Activated CD4-positive, alpha-beta T cell treated with anti-CD3 and anti-CD28 coated beads, Interleukin-2, amount 50 U/mL, for 48 hours (primary cell): ENCODE measurements at places on chromosomes 16 and 17.

DNA sequence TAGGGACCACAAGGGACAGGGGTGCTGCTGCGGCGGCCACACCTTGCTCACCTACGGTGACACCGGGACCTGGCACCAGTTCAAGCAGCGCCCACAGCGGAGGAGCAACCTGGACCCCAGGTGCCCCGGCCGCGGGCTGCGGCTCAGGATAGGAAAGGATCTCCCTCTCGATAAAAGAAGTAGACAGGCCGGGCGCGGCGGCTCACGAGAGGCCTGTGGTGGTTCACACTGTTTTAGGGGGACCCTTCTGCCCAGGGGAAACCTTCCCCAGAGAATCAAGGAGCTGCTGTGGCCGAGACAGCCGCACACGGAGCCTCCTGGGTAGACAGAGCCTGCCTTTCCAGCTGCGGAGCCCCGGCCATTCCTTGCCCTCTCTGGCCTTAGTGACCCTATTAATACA, 17.9 kb upstream of the ATP2A3 start:
- DNase-seq: no peak

GRCh38 chr16:79150151-79150550, 450.4 kb downstream of the MAF start:
- DNase-seq: no peak

- DNase-seq: no peak
Measured at GRCh38 chr17:77720946-77721845, 237.3 kb upstream of the TNRC6C start.

DNA sequence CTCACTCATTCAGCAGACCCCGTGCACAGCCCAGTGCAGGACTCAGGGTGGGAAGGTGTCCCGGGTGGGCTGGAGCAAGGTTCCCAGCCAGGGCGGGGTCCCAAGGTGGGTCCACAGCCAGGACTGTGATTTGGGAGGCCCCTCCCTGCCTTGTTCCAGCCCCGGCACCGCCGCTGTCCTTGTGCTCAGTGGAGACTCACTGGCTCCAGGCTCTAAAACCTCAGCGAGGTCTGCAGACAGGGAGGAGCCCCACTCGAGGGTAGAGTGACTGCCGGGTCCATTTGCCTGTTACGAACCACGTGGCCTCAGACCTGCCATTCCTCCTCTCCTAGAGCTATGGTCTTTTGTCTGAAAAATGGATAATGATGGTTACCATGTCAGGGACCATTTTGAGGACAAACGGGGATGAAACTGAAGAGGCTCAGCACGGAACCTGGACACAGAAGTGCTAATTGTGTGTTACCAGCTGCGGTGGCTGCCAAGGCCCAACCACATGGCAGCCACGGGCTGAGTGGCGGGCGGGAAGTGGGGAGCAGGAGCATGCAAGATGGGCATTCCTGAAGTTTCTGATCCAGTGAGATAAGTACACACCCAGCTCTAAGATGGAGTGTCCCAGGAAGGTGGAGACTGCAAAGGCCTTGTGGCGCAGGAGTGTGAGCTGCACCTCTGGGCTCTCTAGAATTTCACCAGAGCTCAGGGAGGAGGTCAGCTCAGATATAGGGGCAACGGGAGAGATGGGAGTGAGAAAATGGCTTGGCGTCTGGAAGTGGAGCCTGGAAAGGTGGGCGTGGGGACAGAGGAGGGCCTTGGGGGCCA, 317.6 kb downstream of the SEC14L1 start:
- peak; percentile 68 for DNase-seq

GRCh38 chr16:89863741-89864526, 9.5 kb upstream of the TCF25 start:
- DNase-seq: peak; percentile 37

DNA sequence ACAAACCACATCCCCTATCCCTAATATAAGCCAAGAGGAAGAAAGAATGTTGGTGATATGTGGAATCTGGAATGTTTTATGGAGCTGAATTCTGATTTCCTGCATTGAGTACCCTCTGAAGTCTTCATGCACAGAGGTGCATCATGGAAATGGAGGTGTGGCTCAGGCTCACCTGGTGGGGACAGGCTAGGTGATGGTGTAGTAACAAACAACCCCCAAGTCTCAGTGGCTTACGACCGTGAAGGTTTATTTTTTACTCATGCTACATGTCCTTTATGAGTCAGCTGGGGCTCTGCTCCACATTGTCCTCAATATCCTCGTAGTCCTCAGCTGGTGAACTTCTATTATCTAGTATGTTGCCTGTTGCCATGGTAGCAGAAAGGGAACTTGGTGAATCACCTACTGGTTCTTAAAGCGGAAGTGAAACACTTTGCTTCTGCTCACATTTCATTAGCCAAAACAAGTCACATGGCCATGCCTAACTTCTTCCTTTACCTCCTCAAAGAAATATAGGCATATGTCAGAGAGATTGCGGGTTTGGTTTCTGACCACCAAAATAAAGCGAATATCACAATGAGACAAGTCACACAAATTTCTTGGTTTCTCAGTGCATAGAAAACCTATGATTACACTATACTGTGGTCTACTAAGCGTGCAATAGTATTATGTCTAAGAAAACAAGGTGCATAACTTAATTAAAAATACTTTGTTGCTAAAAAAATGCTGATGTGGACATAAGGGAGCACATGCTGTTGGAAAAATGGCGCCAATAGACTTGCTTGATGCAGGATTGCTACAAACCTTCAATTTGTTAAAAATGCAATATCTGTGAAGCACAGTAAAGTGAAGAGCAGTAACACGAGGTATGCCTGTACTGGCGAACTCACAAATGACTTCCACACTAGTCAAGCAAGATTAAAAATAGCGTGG, at the start of gene PMFBP1:
TSS of gene PMFBP1 (minus strand) at position 51 of the 930 bp plus-strand sequence. CDS start 947 bp downstream, outside the sequence.
- peak; percentile 13 for DNase-seq

DNA sequence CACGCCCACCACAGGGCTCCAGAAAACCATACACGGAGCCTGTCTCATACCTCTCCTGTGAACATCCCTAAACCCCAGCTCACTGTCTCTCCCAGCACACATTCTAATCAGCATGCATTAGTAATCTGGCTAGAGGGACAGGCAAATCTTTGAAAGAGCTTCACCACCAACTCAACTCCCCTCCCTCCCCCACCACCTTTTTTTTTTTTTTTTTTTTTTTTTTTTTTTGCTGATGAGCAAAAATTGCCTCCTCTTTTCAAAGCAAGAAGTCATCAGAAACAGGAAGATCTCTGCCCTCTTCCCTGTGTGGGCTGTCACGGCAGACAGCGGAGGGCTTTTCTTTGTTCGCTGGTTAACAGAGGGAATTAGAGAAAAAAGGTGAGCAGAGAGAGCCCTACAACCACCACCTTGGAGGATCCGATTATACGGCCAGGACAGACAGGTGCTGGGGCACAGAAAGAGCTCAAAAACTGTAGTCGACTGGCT, 19.9 kb downstream of the GAS7 start:
- no peak for DNase-seq

DNA sequence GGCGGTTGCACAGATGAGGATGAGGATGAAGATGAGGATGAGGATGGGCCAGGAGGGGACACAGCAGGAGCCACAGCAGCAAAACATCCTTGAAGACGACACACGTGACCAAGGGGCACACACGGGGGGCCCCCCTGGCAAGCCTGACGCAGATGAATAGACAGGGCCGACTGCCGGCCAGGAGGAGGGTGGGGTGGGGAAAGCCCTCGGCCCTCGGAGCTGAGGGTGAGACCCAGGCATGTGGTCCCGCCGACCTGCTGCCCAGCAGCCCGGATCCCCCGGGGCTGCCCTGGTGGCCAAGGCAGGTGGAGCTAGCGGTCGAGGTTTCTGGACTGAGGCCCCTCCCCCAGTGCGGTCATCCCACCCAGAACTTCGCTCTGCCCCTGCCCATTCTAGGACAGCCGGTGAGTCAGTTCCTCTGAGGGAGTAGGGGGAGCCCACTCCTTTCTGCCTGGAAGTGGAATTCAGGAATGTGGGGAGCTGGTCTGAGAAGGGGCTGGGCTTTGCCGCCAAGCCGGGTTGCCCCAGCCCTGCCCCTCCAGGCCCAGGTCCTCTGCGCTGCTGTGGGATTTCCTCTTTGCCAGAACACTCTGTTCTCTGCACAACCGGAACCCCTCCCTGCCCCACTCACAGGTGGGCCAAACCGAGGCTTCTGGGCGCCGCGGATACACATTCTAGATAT, 9.9 kb downstream of the CYGB start:
- peak; percentile 24 for DNase-seq

DNA sequence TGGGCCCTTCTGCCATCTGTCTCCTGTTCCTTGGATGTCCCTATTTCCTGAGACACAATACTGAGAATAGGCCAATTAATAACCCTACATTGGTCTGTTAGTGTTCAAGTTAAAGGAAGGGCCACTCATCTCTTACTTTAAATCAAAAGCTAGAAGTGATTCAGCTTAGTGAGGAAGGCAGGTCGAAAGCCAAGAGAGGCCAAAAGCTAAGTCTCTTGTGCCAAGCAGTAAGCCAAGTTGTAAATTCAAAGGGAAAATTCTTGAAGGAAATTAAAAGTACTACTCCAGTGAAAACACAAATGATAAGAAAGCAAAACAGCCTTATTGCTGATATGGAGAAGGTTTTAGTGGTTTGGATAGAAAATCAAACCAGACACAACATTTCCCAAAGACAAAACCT, 28.8 kb downstream of the ANKFN1 start:
- no peak for DNase-seq

- DNase-seq: no peak
Measured at GRCh38 chr16:30951193-30951592, 2.3 kb downstream of the ORAI3 start.

DNA sequence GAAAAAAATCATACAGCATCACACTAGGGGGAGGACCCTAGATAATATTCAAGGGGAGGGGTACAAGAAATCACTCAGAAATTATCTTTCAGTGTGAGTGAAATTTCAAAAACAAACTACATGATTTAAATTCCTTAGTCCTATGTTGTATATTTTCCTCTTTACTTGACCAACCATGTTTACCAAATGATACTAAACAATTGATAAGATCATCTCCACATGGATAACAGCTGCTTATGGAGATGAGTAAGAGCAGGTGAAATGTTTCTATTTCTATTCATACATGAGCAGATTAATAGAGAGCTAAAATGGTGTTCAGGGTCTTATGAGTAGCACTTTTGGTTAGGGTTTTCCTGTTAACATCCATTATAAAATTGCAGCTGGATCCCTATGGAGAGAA, 7.3 kb upstream of the VAT1L start:
- no peak for DNase-seq
